ENCODE measurements at places on chromosomes 16 and 17.

GRCh38 chr16:59632276-59632855 lies 898.2 kb upstream of the GOT2 start:
- peak; percentile 98 for DNase-seq

DNA sequence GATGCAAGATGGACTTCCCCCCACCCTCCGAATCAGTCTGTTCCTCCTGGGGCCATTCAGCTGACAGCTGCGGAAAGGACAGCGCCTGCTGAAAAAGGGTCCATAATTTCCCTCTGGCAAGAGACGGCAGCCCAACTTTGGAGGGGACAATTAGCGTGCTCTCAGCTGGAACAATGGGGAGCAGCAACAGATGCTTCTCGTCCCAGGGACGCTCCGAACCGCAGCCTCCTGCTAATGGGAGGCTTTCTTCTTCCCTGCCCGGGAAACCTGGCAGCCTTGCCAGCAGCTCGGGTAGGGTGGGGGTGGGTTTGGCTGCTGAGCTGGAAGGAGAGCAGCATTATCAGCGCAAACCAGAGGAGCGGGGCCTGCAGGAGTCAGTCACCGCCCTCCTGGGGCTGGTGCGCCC lies 500.0 kb upstream of the SALL1 start:
- no peak for DNase-seq

- no peak for DNase-seq
Measured at GRCh38 chr17:57684711-57685498, 60.2 kb downstream of the CCDC182 start.

DNA sequence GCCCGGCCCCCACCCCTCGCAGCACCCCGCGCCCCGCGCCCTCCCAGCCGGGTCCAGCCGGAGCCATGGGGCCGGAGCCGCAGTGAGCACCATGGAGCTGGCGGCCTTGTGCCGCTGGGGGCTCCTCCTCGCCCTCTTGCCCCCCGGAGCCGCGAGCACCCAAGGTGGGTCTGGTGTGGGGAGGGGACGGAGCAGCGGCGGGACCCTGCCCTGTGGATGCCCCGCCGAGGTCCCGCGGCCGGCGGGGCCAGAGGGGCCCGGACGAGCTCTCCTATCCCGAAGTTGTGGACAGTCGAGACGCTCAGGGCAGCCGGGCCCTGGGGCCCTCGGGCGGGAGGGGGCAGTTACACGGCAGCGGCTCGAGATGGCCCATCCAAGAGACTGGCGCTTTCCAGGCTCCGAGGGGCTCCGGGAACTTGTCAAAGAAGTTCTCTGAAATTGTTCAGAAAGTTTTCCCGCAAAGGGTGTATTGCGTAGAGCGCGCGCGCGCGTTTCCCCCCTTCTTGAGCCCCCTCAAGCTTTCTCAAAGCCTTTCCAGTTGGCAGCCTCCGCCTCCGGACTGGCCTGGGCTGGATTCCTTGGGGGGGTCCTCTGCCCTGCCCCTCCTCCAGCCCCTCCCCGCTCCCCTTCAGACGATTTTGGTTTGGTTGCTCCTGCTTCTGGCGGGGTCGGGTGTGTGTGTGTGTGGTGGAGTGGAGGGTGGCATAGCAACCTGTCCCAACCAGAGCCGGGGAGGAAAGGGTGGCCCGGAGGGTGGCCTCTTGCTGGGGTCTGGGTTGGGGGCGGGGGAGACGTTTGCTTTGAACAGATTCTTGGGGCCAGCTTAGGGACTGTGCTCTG lies 504 bp downstream of the ERBB2 start:
- DNase-seq, result peak; percentile 33

- DNase-seq, result peak; percentile 79
Measured at GRCh38 chr17:35345926-35346771, 27.3 kb downstream of the SLFN11 start.

GRCh38 chr17:12597895-12598294 lies 67.8 kb upstream of the MYOCD start:
- DNase-seq, result no peak

GRCh38 chr16:53852678-53853077 lies 148.7 kb downstream of the FTO start:
- DNase-seq, result no peak

GRCh38 chr16:20798364-20798763 lies 7.9 kb downstream of the ERI2 start:
- DNase-seq, result no peak

DNA sequence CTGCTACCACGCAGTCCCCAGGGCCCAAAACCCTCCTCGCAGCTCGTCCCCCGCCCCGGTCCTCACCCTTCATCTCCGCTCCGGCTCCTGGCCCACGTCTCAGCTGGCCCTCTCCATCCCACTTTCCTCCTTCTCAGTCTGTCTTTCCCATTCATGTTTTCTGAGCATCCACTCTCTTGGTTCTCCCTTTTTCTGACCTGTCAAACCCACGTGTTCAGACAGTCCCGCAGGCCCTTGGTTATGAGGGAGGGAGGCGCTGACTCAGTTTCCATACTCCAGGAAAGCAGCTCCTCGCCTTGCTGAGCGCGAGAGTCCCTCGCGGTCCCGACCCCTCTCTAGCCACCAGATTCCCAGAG lies 392 bp upstream of the HID1 start:
- DNase-seq, result no peak
